ENCODE measurements at places on chromosomes 5 and 9.

- no peak for DNase-seq
Measured at GRCh38 chr9:120663380-120663779, 50.9 kb downstream of the MEGF9 start.

DNA sequence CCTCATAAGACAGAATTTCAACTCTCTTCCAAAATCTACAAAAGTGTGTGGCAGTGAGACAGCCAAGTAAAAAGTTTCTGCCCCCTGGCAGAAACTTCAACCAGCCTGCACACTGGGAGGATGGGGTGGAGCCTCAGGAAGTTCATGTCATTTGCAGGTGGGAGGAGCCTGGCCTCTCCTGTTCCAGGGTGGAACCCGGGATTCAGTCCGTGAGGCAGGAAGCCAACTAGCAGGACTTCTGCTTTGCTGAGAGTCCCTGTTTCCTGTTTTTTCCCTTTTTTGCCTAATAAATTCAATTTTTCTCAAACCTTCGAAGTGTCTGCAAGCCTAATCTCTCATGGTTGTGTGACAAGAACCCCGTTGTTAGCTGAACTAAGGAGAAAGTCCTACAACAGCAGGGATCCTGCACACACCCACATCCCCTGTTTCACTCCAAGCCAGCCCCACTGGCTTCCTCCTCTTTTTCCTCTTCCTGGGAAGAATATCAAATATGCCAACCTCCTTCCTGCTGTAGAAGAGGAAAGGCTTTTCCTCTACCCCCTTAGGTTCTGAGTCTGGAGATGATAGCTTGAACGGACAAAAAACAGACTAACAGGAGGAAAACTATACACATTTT, 69.3 kb downstream of the ALDH7A1 start:
- DNase-seq, result no peak

DNA sequence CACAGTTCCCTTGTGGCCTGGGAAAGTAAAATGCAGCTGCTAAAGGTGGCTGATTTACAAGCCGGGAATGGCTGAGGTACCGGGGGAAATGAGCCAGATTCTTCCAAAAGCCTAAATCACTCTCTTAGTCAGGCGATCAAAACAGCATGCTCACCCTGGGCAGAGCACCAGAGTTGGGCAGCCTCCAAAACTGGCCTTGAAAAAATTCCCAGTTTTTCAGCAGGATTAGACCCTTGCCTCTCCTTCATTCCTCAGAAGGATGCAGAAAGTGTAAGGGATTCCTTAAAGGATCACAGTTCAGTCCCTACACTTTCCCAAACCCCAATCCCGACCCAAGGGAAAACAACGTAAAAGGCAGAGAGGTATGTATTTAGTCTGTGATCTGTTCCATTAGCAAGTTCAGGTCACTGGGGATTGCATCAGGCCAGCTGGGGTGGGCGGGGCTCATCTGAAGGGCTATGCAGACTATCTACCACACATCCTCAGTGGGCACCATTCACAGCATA, 16.9 kb downstream of the TMEM174 start:
- no peak for DNase-seq

- DNase-seq, result peak; percentile 47
Measured at GRCh38 chr5:138654281-138654867, 79.2 kb upstream of the HSPA9 start.

DNA sequence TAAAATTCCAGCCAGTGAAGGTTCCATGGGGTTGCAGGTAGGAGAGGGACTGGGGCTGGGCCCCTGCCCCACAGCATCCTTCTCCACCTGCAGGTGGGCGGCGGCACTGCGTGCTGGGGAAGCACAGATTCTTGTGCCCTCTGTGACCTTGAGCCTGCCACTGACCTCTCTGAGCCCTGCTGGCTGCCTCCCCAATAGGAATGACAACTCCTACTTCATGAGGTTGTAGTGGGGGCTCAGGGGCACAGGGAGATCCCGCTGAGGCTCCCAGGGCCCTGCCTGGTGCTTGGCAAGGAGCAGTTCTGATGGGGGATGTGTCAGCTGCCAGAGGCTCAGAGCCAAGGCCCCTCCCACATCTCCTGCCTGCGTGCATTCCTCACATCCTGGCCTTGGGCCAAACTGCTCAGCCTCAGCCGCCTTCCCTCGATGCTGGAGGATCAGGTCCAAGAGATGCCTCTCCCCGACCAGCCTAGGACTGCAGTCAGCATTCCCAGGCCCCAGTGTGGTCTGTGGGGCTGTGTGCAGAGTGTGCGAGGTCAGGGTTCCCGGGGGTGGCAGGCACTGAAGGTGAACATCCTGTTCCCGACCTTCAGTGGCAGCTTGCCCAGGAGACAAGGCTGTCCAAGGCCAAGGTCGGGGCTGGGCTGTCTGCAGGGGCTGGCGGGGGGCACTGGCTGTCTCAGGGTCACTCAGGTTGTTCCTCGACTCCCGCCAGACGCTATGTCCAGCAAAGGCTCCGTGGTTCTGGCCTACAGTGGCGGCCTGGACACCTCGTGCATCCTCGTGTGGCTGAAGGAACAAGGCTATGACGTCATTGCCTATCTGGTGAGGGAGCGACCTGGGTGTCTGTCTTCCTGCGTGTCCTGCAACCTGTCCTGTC, 7.0 kb downstream of the ASS1 start:
- DNase-seq, result no peak

DNA sequence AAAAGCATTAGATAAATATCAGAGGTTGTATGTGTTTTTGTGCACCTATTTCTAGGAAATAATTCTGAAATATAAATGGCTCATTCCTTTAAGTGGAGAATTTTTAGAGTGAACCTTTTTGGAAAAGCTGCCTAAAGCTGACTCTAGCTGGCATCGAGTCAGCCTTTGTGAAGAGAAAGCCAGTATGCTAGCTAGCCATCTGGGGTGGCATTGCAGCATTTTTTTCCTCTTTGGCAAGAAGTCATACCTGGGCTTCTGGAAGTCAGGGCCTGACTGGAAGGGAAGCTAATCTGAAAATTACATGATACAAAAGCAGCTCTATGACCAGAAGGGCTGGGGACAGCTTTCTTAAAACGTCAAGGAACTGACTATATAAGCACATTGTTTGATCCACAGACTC, 19.7 kb downstream of the ANP32B start:
- DNase-seq, result no peak

DNA sequence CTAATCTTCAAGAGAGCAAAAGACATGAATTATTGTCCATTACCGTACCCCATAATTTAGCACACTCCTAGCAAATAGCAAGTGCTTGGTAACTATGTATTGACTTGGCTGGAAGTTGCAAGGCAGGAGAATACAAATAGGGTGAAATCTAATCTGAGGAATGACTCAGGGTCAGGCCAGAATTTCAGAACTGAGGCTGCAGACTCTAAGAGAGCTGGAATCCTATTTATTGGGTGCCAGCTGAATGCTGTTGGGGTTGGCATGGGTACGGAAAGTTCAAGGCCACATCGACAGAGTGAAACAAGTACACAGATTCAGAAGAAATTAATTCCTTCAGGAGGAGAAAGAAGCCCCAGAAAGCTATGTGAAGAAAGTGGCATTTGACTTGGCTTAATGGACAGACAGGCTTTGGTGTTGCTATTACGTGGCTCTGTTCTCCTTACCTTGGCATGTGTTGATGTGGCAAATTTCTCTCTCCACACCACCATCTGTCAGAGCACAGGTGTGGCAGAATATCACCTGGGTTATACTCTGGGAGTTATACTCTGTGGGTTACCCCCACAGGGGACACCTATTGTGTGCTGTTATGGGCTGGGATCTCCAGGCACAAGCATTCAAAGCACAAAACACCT, 20.9 kb upstream of the ASTN2 start:
- DNase-seq, result no peak

DNA sequence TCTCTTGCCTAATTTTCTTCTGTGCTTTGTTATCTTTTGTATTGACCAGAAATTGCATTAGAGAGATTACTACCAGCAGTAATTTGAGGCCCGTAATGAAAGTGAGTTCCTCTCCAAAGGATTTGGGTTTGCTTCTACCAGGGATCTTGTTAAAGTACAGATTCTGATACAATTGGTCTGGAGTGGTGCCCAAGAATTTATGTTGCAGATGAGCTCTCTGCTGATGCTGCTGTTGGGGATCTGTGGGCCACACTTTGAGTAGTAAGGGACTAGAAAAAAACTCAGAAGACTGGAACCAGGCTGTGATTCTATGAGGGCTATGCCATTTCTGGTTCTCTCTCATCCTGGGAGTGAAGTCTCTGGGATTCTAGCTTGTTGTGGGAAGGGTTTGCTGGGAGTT, 192.2 kb downstream of the SEC61B start:
- no peak for DNase-seq

- DNase-seq, result no peak
Measured at GRCh38 chr5:79225026-79225425, 10.9 kb upstream of the JMY start.

DNA sequence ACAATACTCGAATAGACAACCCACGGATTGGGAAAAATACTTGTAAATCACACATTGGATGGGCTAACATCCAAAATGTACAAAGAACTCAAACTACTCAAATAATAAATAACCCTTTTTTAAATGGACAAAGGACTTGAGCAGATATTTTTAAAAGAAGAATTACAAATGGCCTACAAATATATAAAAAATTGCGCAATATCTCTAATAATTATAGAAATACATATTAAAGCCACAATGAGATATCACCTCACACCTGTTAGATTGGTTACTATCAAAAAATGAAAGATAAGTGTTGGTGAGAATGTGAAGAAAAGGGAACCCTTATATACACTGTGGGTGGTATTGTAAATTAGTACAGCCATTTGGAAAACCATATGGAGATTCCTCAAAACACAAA, 40.8 kb upstream of the ADAMTS19 start:
- DNase-seq, result no peak

DNA sequence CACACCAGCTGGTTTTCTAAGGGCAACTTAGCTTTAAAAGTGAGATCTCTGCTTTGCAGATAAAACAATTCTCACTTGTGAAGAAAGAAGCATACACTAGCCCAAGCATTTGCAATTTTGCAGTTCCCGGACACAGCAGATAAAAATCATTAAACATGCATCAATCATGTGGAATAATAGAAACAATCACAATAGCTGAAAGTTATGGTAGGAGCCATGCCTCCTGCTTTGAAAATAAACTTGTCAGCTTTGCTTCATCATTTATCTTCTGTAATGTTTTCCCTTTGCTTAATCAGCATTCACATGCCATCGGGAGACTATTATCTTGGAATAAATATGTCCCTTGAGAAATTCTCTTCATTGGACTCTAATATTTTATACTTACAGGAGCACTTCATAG, 60.3 kb upstream of the DAB2 start:
- DNase-seq, result no peak

DNA sequence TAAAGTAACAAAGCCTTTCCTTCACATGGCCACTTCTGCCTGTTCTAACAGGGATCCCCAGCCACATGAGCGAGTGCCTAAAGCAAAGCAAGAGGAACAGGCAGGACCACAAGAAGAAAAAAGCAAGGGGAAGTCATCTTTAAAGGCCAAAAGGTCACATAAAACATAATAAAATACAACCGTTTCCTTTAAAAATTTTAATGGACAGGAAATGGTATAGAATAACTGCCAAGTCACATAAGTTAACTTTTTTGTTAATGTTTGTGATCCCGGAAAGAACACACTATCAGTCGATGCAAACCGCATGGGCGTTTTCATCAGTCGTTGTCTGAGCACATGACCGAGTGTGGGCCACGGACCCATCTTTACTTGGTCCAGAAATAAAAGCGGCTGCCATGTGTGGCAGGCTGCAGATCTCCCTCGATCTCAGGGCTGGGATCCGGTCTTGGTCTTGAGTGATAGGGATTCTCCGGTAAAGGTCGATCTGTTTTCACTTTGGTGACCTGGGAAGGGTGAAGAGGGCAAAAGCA, 15.6 kb downstream of the NDUFA8 start:
- no peak for DNase-seq

GRCh38 chr9:83986195-83986594, 5.6 kb downstream of the RMI1 start:
- no peak for DNase-seq

- no peak for DNase-seq
Measured at GRCh38 chr9:128683340-128684064, 5.5 kb upstream of the SET start.

- no peak for DNase-seq
Measured at GRCh38 chr5:145557345-145557744, 277.8 kb downstream of the PRELID2 start.

GRCh38 chr5:69113851-69114250, 20.0 kb downstream of the SLC30A5 start:
- DNase-seq, result no peak

- no peak for DNase-seq
Measured at GRCh38 chr5:34804913-34805312, 34.1 kb upstream of the TTC23L start.

GRCh38 chr5:71564895-71565294, 22.2 kb upstream of the MCCC2 start:
- no peak for DNase-seq

DNA sequence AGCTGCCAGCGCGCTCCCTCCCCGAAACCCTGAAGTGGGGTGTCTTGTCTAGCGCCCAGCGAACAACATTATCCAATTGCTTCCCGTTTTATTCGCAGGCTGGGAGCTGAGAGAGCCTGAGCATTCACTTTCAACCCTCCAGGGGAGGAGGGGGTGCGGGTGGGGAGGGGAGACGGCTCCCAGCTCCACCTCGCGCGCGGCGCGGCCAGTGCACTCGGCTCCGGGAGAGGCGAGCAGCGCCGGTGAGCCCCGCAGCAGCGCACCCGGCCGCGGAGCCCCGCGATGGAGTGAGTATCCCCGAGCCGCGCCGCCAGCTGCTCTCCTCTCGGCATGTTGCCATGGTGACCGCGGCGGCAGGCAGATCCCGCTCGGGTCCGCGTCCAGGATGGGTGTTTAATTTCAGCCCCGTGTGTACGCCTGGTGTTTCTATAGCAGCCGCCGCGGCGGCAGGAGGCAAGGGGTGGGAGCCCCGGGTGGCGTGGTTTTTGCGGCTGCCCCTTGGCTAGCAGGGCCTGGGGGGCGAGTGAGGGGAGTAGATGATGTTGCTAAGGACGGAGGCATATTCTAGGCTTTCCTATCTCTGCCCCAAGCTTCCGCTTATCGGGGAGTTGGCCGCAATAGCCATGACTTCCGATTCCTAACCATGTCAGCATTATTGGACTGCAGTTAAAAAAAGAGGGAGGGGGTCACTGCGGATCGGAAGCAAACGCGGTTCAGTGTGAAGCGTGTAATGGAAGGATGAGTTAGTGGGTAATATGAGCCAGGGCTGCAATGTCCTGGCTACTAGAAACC, 139.2 kb upstream of the PALM2AKAP2 start:
- no peak for DNase-seq

Data from GM18507 (cell line).